ENCODE measurements at places on chromosomes 6 and 20.
A peak's percentile ranks its signal among the peaks of the same experiment; 100 is the strongest.

DNA sequence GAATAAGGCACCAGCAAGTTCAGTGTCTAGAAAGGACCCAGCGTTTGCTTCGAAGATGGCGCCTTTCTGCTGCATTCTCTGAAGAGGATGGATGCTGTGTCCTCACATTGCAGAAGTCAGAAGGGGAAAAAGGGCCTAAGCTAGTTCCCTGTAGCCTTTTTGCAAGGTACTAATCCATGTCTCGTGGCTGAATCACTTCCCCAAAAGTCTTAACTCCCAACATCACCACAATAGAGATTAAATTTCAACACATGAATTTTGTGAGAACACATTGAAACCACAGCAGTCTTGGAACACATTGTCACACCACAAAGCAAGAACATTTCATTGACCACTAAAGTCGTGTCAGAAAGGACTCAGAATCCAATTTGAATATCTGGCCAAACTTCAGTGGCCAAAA is 42.1 kb downstream of the KLHL31 start:
- DNase-seq, result no peak

DNA sequence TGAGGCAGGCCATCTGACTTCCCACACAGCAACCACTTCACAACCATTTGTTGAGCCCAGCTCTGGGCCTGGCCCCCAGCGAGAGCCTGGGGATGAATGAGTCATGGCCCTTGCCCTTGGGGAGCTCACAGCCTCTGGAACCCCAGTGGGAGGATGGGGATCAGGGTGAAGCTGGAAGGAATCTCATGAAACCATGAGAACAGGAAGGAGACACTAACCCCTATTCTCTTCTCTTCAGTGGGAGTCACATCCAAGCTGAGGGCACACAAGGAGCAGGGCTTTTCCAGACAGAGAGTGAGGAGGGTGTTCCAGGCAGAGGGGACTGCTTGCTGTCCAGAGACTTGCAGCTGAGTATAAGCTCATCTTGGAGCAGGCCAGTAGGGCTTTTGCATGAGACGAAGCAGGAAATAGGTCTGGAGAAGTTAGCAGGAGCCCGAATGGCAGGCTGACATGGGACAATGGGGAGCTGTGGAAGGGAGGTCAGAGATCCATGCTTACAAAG is 7.5 kb downstream of the FOXS1 start:
- DNase-seq, result no peak

DNA sequence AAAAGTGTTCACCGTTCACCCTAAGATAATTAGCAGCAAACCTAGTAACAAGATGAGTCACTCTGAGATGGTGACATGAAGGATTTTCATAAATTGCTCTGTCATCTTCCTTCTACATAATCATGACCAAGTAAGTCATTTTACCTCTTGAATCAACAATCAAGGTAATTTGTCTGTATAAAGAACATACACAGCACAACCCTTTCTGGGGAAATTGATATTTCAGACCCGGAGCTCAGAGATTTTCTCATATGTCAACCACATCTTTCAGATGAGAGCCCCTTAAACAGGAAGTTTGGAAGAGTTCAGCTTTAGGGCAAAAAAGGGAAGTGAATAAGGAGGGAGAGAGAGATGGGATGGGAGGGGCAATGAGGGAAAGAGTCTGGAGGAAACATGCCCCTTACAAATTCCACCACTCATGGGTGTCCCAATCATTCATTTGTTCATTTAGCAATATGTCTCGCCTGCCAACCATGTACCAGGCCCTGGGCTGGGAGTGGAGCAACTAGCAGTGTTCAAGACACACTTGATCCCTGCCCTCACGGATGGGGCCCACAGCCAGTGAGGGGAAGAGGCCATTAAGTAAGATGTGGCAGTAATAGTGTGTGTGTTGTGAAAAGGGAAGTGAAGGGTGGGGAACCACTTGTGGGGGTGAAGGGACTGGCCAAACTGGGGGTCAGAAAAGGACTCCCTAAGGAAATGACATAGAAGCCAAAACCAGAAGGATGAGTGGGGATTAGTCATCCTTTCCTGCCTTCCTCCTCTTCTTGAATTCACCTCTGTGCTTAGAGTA is 190.9 kb downstream of the MAFB start:
- DNase-seq, result no peak

DNA sequence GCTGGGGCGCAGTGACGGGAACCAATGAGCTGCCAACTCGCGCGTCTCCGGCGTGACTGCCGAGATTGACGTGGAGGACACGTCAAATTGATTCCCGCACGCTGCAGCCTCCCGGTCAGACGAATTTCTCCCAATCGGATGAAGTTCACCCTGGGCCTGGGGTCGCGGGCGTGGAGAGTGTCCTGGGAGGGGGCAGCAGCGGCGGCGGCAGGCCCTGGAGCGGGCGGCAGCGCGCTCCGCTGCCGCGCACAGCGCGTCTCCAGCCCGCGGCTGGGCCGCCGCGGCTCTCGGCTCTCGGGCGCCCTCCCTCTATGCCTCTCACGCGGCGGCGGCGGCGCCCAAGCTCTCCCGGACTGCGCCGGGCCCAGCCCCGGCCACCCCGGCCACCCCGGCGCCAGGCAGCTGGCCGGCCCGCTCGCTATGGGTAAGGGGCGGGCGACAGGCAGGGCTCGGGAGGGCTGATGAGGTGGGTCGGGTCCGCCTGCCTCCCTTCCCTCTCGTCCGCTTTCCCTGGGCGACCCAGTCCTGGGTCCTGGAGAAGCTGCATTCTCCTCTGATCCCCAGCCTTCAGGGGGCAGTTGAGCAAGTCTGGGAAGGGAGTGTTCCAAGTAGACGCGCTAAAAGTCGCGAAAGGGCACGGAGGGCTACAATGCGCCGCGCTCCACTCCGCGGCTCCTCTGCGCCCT is at the start of gene PAX1:
Gene PAX1, plus strand, starts transcription at position 90 of the 686 bp plus-strand sequence. Its CDS starts 49 bp downstream, at position 139.
- no peak for DNase-seq

DNA sequence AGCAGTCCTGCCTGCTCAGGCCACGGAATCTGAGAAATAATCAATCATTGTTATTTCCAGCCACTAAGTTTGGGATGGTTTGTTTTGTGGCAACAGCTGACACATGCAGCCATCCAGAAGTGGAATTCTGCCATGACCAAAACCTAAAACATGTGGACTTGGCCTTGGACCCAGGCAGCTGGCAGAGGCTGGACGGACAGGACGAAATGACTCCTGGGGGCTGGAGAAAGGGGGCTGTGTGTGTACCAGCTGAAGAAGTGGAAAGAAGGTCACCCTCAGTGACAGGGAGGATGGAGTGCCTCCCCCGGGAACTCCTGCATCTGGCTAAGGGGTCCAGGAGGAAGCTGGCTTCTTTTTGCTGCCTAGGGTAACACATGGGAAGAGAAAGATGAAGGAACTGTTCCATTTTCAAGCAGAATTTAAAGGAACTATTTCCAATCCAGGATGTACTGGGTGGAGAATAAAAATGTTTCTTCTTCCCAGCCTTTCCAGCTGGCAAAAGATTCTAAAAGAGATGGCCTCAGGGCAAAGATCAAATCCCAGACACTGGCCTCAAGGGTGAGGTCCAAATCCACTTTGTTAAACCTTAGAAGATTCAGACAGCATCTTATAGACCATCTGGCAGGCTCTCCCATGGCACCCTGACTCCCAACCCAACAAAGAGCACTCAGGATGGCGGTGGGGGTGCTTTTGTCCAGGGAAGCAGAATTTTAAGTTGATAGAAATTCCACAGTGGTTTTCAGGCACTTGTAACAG is 14.3 kb downstream of the SERPINB6 start:
- DNase-seq, result no peak

DNA sequence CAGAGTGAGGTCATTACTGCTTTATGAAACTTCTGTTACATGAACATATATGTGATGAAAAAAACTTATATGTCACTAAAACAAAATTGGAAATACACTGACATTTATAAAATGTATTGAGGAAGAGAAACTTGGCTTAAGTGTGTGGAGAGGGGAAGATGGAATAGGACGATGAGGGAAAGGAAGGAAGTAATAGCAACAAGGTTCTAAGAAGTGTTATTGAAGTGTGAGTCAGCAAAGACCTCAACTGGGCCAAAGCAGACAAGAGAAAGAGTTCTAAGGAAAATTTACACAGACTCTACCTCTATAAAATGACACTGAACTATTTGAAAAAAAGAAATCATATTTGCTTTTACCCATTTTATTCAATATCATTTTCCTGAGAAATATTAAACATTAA is 38.3 kb downstream of the SNX3 start:
- DNase-seq, result no peak

GRCh38 chr6:92820601-92821000 is 598.8 kb downstream of the EPHA7 start:
- no peak for DNase-seq

GRCh38 chr6:123771126-123771525 is 32.5 kb upstream of the NKAIN2 start:
- DNase-seq, result no peak

DNA sequence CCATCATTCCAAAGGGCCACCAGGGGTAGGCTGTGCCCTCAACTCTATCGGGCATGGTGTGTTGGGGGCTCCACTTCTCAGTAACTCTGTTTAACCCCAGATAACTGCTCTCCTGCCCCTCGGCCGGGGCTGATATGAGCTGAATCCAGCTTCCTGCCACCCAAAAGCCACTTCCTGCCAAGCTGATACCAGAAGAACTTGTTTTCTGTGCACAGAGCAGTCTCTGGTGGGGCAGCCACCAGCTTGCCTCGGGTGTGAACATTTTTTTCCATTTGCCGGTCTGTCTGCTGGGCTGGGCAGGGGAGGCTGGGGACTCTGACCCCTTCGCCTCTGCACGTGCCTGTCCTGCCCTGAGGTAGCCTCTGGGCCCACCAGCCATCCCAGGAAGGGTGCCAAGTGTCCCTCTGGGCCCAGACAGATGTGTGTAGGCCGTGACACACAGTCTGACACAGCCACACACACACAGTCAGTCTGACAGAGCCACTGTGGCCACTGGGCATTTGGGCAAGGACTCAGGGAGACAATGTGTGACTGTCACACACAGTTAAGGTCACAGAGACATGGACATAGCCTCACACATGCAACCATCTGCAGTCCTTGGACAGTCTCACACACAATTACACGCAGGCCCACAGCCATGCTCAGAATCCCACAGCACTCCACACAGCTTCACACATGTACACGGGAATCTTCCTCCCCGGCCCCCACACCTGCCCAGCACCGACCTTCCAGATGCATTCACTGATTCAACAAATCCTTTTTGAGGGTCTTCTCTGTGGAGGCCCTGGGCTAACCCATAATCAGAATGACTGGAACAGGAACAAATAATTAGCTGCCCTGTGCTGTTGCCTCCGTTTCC is 45.1 kb downstream of the NOL4L start:
- no peak for DNase-seq

GRCh38 chr20:58550275-58551059 is 35.3 kb upstream of the APCDD1L start:
- DNase-seq, result no peak

DNA sequence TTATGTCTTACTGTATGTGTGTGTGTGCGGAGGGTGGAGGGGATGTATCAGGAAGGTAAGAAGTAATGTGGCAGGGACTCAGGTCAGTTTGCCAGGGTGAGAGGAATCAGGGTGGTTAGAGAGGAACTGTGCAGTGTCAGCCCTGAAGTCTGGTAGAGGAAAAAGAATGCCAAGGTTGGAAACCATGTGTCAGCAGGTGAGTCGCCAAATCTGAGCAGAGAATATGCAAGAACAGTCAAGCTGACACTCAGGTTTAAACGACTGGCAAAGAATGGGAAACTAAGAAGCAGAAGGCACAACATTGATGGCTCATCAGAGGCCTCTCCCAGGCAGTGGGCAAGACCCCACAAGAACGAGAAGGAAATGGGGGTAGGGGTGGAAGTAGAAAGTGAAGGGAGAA is 107.5 kb upstream of the TBX18 start:
- DNase-seq, result no peak

GRCh38 chr6:157047951-157048350 is 270.8 kb downstream of the ARID1B start:
- DNase-seq, result no peak

- no peak for DNase-seq
Observed at GRCh38 chr6:142927271-142927580, 17.8 kb downstream of the HIVEP2 start.

GRCh38 chr20:25055711-25056495 is 2.0 kb downstream of the ACSS1 start:
- DNase-seq, result no peak

DNA sequence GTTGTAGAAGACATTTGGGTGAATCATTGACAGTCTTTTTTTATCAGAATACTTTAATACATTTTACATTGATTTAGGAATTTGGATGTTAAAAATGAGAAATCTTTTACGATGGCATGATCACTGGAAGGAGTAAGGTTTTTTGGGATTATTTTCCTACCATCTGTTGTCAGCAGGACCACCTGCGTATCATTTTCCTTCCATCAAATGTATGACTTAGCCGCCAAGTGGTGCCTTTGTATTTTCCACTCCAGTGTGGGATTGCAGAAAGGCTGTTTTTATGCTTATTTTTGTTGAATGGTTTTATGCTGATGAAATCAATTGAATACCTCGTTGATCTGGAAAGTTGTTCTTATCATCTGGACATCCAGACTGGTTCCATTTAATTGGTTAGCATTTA is 35.8 kb downstream of the AKAP12 start:
- no peak for DNase-seq

DNA sequence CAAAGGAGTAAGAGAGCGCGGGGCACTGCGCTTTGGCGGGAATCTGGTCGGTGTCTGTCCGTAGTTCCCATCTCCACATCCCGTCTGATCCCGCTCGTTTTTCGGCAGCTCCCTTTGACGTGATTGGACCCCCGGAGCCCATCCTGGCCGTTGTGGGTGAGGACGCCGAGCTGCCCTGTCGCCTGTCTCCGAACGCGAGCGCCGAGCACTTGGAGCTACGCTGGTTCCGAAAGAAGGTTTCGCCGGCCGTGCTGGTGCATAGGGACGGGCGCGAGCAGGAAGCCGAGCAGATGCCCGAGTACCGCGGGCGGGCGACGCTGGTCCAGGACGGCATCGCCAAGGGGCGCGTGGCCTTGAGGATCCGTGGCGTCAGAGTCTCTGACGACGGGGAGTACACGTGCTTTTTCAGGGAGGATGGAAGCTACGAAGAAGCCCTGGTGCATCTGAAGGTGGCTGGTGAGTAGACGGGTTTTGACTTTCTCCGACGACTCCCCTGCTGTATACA is 1.4 kb downstream of the BTN1A1 start:
- DNase-seq, result peak; percentile 17

- no peak for DNase-seq
Observed at GRCh38 chr6:93327857-93328256, 91.5 kb downstream of the EPHA7 start.

DNA sequence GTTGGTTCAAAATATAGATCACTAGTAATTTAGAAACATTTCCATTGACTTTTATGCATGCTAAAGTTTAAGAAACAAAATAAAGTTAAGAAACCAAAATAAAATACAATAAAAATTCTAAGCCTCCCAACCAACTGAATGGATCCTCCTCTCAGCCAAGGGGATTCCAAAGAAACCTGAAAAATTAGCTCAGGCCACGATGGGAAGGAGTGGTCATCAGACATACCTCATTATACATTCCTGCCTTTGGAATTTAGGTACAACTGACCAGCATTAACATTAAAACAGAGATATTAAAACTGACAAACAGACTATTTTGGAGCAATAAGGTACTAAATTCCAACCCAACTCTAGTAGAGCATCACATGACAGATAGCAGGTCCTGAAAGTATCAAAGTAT is 275.2 kb downstream of the PKHD1 start:
- DNase-seq, result no peak

GRCh38 chr6:6751619-6752023 is 163.1 kb downstream of the LY86 start:
- no peak for DNase-seq
